ENCODE measurements at places on chromosomes 3 and 15.

GRCh38 chr15:71171195-71171594, 55.9 kb downstream of the THSD4 start:
- DNase-seq = no peak

GRCh38 chr3:34925851-34926250, 713.5 kb upstream of the ARPP21 start:
- no peak for DNase-seq

DNA sequence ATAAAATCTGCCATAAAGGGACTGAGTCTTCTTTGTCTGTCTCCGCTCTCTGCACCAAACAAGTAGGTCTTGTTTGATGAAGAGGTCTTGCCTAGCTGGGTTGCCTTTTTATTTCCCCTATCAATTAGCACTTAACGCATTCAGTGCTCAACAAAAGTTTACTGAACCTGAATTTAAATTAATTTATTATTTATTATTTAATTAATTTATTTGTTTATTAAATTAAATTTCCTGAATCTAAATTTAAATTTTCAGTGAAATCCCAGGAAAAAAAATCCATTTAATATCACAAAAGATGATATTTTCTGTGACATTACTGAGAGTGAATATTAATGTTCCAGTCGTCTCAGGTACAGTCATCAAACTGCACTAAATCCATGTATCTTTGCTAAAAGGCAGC, 164.9 kb upstream of the AGTR1 start:
- no peak for DNase-seq

- no peak for DNase-seq
Measured at GRCh38 chr3:112755845-112756613, 90.6 kb downstream of the CD200R1L start.

DNA sequence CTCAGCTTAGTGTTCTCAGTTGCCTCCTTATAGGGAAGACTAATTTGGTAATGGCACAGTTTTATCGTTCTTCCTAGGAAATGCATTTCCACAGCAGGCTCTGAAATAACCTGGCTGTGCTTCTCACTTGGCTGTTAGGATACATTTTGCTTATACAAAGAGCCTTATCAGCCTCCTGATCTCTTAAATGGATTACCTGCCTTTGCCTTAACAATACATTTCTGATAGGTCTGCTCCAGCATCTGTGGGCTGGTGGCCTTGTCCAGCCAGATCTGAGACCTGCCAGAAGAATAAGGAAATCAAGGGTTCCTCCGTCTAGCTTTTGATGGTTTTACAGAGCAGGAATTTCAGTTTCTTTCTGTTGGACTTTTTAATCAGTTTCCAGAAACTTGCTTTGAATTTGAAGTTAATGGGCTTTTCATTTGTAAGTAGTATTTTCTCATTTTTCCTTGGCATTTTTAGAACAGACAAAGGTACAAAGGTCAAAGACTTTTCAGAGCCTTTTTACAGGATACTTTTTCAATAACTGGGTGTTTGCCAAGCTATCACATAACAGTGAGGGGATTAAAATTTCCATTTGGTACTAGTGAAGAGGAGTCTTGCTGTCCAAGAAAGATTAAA, 116.3 kb downstream of the AKAP13 start:
- no peak for DNase-seq

GRCh38 chr3:113153499-113154107, 57.8 kb upstream of the BOC start:
- peak; percentile 15 for DNase-seq

DNA sequence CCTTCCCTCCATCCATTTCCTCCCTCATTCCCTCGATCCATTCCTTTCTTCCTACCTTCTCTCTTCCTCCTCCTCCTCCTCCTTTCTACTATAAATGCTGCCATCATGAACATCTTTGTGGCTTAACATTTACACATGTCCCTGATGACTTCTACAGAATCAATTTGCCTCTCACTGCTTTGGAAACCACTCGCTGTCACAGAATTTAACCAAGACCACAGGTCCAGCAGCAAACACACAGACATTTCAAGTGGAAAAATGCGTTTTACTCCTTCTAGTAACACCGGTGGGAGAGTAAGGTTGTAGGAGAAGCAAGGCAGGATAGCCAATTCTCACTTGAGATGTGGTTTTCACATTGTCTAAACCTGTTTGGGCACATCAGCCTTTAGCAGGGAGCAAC, 101.4 kb upstream of the LRIG1 start:
- no peak for DNase-seq

DNA sequence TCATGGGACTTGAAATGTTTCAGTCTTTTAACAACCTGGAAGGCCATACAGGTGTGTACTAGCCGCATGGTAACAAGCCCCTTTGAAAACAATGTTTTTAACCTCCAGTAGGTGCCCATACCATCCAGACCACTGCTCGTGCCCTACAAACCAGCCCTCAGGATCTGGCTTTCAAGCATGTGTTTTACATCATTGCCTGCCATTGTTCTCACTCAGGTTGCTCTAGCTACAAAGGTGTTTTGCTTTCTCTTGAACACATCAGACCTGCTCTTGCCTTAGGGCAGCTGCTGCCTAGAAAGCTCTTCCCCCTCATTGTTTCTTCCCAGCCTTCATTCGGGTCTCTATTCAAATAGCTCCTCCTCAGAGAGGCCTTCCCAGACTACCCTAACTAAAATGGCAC, 32.3 kb upstream of the MAP3K13 start:
- peak; percentile 79 for DNase-seq

DNA sequence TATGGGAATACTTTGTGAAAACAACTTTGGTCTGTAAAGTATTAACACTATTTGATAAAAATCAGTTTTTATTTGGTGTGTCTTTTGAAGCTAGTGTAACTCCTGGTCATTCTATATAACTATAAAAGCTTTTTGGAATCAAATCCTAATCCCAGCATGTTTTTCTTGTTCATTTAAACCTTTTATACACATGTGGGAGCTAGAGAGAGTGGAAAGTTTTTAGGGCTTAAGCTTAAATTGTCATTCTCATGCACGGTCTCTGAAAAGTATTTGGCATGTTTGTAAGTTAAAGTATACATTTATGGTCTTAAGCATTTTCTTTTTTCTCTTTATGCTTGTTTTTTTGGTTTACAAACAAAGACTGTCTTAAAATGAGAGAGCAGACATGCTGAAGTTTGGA, 83.4 kb upstream of the RARB start:
- no peak for DNase-seq

- DNase-seq = peak; percentile 21
Measured at GRCh38 chr3:119098619-119099222, 47.2 kb upstream of the TEX55 start.

DNA sequence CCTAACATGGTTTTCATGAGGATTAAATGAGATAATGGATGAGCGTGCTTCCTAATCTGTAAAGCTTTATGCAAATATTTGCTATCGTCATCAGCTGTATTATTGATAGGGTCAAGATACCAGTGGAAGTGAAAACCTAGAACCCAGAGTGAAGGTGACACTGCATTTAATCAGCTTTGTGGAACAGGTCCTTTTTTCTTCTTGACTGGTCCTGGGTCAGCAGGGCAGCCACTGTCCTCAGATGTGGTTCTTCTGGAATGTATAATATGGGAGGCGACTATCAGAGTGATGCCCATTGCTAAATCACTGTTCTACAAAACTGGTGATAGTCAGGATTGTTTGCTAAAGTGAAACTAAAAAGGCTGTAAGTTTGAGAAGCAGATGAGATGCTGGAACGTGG, 41.4 kb downstream of the SORD start:
- peak; percentile 63 for DNase-seq

- peak; percentile 67 for DNase-seq
Measured at GRCh38 chr3:115792206-115792955, 169.1 kb downstream of the GAP43 start.

DNA sequence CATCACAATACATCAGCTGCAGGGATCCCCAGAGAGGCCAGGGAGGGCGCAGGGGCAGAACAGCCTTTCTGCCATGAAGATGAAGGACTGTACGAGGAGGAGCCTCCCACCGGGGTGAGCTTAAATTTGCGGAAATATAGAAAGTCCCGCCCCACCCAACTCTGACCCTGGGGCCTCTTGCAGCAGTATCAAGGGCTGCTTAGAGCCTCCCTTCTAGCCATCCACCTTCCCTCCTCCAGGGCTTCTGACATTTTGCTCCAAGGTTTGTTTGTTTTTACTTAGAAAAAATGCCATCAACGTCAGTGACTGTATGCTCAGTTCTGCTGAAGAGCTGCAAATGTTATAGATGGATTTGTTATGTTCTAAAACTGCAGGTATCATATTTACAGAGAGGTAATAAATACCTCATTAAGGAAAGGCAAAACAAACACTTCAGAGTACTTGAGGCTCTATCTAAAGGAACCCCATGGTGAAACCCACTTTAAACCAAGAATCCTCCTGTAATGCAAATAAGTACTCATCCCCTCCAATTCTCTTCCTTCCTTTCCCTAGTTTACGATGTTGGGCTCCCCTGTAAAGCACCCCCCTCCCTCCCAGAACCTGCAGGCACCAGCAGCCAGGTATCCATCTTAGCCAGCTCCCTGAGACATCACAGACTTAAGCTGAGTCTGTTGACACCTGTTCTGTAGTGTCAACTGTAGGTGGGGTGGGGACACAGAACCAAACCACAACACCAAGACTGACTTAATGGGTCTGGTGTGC, 30.5 kb downstream of the RFTN1 start:
- no peak for DNase-seq

DNA sequence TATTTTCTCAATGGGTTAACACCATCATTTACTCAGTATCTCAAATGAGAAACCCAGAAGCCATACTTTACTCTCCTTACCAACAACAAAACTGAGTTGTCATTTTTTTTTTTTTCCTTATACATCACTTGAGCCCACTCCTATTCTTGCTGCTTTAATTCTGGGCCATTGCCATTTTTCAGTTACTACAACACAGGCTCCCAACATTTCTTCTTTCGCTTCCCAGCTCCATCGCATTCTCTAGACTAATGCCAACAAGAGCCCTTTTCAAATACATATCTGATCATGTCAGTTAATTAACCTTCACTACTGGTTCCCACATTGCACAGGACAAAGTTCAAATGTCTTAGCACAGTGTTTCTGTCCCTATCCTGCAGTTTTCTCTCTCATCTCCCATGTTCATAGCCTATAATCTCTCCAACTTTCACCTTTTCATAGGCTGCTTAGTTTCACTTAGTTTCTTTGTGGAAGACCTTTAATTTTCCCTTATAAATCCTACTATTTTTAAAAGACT, 22.5 kb upstream of the ANXA2 start:
- DNase-seq = no peak

DNA sequence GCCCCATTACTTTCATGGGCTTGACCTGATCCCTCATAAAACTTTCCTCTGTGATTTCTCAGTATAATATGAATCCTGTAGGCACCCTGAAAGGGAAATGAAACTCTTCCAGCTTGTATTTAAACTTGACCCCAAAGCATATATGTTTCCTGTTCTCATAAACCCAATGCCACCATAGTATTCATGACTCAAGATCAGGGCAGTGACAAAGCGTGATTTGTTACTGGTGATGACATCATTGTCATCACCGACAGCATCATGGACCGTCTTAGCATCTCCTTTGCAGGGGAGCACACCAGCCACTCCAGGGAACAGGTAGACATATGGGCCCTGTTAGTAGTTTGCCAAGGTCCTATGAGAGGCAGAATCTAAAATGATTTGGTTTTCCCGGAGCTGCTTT, 741.2 kb downstream of the NR2F2 start:
- no peak for DNase-seq

- peak; percentile 17 for DNase-seq
Measured at GRCh38 chr15:31079519-31079918, 22.0 kb downstream of the TRPM1 start.

GRCh38 chr3:160163229-160163878, 61.9 kb upstream of the C3orf80 start:
- peak; percentile 29 for DNase-seq

DNA sequence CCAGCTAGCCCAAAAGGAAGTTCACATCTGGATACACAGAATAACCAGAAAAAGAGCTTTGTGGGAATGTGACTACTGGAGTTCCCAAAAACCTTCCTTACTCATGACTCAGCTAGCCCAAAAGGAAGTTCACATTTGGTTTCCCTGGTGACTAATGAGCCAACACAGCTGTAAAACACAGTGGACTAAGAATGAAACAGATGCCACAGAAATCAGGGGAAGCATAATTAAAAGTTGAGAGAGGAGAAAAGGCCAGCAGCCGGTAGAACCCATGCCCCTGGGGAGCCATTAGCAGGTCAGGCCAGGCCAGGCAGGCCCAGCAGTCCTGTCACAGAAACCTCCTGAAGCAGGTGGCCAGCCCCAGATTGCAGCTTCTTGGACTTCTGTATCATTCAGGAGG, 130.3 kb downstream of the GHSR start:
- peak; percentile 98 for DNase-seq

GRCh38 chr3:14780927-14781507, 37.7 kb upstream of the FGD5 start:
- DNase-seq = peak; percentile 54

GRCh38 chr3:71582612-71583565, 639 bp downstream of the FOXP1 start:
- peak; percentile 46 for DNase-seq

- DNase-seq = peak; percentile 34
Measured at GRCh38 chr3:186413615-186414415, 51.8 kb upstream of the DGKG start.

- peak; percentile 36 for DNase-seq
Measured at GRCh38 chr3:121477589-121477988, 68.2 kb downstream of the POLQ start.

- no peak for DNase-seq
Measured at GRCh38 chr3:100106531-100107141, 7.7 kb downstream of the FILIP1L start.
